ENCODE measurements at places on chromosomes 16 and 17.
A peak's percentile ranks its signal among the peaks of the same experiment; 100 is the strongest.

DNA sequence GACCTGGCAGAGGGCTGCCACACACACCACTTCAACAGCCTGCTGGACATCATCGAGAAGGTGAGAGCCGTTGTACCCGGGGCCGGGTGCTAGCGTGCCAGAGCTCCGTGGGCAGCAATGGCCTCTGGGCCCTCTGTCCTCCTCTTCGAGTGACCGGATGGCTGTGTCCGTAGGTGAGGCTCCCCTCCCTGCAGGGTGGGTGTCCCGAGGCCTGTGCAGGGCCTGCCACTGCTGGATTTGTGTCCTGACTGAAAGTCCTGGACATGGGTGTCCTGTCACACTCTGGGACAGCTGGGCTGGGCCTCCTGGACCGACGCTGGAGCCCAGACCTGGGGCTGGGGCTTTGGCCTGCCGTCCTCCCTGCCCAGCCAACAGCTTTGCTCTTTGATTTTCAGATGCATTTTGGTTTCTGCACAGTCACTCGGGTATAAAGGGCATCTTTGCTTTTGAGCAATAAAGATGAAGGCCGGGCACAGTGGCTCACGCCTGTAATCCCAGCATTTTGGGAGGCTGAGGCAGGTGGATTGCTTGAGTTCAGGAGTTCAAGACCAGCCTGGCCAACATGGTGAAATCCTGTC lies 16.7 kb downstream of the TSC2 start:
- no peak for DNase-seq

GRCh38 chr17:4250887-4251286 lies 12.9 kb downstream of the ANKFY1 start:
- DNase-seq, result no peak

- DNase-seq, result no peak
Measured at GRCh38 chr16:49929626-49930025, 73.7 kb upstream of the ZNF423 start.

DNA sequence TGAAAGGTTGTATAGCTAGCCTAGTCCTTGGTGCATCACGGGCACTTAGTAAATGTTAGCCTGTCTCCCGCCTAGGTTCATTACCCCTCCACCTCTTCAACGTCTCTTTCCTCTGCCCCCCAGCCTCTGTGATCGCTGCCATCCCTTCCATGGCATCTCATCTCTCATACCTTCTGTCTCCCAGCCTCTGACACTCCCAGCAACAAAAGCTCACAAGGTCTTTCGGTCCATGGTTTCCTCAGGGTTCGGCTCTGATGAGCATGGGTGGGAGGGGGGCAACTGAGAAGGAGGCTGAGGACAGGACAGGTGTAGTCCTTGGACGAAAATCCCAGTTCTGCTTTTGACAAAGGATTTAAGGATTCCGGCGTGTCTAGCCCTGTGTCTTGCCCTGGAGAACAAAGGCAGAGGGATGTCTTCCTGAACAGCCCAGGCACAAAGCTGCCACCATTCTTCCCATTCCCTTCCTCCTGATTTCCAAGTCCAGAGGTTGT lies 16.7 kb downstream of the CCR7 start:
- DNase-seq, result peak; percentile 84

DNA sequence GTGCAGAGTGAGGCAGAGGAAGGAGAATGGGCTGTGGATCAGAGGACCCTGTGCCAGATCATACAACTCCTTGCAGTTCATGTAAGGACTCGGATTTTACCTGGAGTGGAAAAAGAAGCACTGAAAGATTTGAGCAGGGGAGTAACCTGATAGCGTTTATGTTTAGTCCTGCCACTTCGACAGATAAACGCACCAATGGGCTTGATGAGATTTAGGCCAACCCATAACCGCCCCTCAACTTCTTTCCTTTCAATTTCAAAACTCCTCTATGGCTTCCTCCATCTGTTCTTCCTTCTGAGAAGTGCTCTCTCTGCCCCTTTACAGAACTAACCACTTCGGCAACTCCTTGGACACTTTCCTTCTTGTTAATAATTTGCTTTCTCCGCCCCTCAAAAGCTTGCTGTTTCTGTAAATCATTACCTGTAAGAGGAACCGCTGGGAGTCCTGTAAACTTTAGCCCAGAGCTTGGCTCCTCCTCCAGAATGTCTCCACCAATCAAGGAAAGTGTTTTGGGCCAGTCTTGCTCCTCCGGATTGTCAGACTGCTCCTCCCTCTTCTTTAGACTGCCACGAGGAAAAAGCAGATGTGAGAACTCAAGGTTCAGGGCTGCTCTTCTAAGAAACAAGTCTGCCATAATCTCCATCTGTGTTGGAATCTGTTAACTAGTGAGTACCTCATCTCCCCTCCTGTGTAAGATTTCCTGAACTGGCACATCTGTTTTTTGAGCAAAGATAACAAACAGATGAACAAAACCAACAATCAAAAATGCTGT lies at the start of gene ACSM3:
TSS of gene ACSM3 (plus strand) at position 554 of the 772 bp plus-strand sequence. CDS start 6,021 bp downstream, outside the sequence.
- DNase-seq, result no peak

DNA sequence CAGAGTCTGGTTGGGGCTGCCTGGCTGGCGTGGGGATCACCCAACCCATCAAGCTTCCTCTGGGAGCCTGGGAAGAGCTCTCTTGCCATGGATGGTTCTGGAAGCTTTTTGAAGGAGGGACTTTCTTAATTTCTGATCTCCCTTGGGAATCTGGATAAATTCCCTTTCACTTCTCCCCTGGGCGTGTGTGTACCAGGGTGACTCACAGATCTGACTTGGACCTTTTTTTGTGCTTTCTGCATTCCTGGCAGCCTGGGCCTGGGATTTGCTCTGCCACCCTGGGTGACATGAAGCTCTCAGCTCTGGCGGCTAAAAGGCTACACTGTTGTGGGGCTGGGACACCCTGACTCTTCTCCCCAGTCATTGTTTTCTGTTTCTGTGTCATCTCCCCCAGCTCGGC lies 70.1 kb downstream of the ABCC1 start:
- DNase-seq, result no peak

DNA sequence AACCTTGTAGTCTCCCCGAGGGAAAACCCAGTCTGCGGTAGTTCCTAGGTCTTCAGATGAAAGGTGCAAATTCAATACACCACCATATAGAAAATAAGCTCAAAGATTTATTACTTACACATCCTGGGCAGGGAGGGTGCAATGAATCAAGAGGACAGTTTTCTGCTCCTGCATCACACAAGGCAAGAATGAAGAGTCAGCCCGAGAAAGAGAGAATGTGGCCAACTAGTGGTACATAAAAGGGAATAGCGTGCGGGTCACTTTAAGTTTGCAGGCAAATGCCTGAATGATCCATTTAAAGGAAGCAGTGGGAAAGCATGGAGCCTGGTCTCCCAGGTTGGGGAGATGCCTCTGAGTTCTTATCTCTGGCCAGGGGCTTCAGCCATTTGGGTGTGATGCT lies 403.4 kb downstream of the GRIN2A start:
- no peak for DNase-seq

- DNase-seq, result no peak
Measured at GRCh38 chr17:77450742-77451244, 310.0 kb downstream of the SEC14L1 start.

- DNase-seq, result no peak
Measured at GRCh38 chr16:75811020-75811634, 84.8 kb upstream of the CPHXL start.

- peak; percentile 91 for DNase-seq
Measured at GRCh38 chr17:4365103-4365627, 1.3 kb downstream of the UBE2G1 start.

DNA sequence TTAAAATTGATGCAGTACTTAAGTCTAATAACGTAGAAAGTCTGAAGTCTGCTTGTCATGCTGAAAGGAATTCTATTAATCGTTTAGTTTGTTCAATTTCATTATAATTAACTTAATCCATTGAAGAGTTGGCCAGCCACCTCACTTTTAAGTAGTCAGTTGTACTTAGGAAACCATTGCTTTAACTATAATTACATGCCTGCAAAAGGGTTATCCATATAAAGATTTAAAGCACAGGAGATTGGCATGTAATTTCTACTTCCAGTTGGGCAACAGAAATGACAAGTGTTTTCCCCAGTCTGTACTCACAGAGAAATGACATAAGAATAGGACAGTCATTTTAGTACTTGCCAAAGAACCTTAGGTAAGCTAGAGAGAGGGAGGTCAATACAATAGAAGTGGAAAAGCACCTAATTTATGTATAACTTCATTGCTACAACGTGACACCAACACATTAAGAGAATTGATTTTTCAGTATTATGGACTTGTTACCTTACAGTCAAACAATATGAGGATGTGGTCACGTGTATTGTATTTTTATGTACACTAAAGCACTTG lies 3.7 kb upstream of the USP32 start:
- no peak for DNase-seq
